RPMI7951 (cell line): ENCODE measurements at places on chromosomes 7 and 10.

DNA sequence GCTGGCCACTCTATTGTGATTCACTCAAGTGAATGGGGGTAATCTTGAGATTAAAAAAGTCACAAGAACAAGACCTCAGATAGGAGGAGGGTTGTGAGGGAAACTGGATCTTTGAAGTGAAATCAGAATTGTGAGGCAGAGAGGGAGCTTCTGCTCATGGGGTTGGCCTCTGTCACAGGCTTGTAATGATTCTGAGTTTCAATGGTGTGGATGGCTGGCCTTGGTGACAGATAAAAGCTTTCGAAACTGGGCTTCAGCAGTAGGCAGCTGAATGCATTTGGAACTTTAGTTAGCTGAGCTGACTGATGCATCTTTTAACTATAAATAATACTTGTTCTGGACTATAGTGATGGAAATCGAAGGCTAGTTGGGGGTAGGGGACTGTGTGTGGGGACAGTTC is 12.2 kb downstream of the TAS2R60 start:
- no peak for DNase-seq

- no peak for DNase-seq
Measured at GRCh38 chr10:124709861-124710260, 34.3 kb downstream of the FAM53B start.

GRCh38 chr10:91683975-91684374 is 51.1 kb upstream of the PPP1R3C start:
- peak; percentile 63 for DNase-seq

DNA sequence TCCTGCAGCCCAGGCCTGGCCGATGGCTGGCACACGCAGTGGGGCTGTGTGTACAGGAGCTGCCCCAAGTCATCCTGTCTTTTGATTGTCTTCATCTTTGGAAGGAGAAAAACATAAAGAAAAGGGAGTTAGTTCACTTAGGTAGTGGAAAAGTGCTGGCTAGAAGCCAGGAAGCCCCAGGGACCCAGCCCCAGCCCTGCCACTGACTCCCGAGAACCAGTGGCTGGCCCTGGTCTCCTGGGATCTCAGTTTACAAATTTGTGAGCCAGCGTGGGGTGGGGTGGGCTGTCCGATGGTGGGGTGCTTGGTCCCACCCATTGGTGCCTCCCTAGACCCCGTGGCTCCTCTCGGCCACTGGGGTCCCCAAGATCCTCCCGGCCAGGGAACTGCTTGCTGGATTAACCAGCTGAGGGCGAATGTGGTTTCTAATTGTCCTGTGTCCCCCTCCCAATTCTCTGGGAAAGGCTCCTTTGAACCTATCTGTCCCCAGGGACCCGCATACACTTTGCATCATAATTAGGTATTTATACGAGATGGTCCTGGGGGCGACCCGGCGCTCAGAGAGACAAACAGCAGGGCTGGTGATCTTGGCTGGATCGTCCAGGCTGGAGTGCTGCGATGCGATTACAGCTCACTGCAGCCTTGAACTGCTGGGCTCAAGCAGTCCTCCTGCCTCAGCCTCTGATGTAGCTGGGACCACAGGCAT is 16.3 kb upstream of the CHST12 start:
- DNase-seq: no peak

DNA sequence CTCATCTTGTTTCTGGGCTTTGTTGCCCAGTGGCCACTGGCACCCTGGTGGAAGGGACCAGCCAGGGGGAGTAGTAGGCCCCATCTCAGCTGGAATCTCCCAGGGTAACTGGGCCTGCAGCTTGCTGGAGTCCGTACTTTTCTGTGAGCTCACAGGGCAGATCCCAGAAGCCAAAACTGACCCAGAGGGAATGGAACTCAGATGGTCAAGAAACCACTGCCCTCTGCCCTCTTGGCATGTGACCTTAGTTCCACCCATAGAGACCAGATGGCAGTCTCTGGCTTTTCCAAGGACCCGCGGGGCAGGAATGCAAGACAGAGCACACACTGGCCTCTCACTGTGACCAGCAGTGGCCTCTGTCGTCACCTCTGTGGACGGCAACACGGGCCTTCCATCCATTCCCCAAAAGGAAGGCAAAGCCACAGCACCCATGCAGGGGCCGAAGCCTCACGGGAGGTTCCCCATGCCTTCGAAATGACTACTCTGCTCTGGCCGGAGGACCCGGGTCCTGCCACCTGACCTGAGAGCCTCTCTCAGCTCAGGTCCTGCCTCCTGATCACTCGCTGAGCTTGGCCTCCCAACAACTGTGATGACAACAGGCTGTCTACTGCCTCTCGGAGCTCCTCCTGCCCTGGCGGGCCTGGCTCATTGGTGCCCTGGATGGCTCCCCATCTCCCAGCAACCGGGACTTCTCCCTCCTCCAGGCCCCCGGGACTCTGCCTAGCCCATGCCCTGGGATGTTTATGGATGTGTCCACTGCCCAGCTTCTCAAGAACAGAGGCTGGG is 29.9 kb downstream of the MYL10 start:
- DNase-seq: peak; percentile 80
